Peyer's patch (tissue), 4 donors: ENCODE measurements at places on chromosomes 16 and 17. TPM values are rescaled to one million over a fixed set of nuclear protein-coding genes. Genes with fewer than 3 reads are reported as not detected.

Gene XPO6
- total RNA-seq, result 135 TPM

DNA sequence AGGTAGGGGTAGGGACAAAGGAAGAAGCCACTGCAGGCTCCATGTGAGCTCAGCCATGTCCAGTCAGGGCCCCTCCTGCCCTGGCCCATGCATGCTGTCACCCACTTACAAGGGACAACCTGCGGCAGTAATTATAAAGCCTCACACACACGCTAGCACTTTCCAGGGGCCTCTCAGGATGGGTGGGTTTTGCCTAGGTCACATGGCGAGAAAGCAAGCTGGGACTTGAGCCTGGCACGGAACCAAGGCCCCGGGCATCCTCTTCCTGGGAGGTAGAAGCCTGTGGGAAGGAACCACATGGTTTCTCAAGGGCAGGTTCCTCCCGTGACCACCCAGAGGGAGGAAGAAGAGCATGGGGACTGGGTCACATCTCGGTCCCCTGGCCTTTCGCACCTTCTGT, 7.0 kb downstream of the ZNF319 start:
- H3K27ac ChIP-seq, result no peak overlapping the region
- no peaks in the 10 kb centered on the region for H3K36me3 ChIP-seq

GRCh38 chr17:34299956-34300577, 14.5 kb downstream of the CCL11 start:
- H3K4me3 ChIP-seq, result no peak overlapping the region
- H3K4me1 ChIP-seq, result peaks cover 7% of the 10 kb centered on the region
- H3K36me3 ChIP-seq, result no peaks in the 10 kb centered on the region
- peak overlapping the region; percentile 4 for H3K27ac ChIP-seq
- no peaks in the 10 kb centered on the region for H3K27me3 ChIP-seq
- no peak for DNase-seq

DNA sequence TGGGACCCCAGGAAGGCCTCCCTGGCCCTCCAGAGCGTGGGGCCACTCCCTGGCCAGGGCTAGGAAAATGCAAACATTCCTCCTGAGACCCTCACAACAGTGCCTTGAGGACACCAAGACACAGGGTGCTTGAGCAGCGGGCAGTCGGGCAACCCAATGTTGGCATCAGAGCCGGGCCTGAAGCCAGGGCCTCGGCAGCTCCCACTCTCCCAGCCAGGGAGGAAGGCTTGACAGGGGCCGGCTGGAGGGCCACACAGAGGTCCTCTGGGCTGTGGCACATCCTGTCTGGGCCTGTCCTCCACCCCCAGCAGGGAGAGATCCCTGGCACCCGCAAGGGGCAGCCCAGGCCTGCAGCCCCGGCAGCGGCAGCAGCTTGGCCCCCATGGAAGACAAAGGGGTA, 12.3 kb upstream of the KRT17 start:
- H3K36me3 ChIP-seq, result no peaks in the 10 kb centered on the region
- H3K4me3 ChIP-seq, result no peak overlapping the region
- H3K4me1 ChIP-seq, result no peaks in the 10 kb centered on the region
- DNase-seq, result no peak
- H3K27ac ChIP-seq, result no peak overlapping the region

- DNase-seq, result no peak
- no peaks in the 10 kb centered on the region for H3K4me1 ChIP-seq
- H3K4me3 ChIP-seq, result no peak overlapping the region
- H3K27ac ChIP-seq, result no peak overlapping the region
- no peaks in the 10 kb centered on the region for H3K36me3 ChIP-seq
- H3K27me3 ChIP-seq, result no peaks in the 10 kb centered on the region
Measured at GRCh38 chr17:65698381-65699061, 137.1 kb upstream of the AXIN2 start.

Gene CDR2L
- 7.4 TPM for total RNA-seq

Gene RBFOX1
- total RNA-seq, result 3.4 TPM

DNA sequence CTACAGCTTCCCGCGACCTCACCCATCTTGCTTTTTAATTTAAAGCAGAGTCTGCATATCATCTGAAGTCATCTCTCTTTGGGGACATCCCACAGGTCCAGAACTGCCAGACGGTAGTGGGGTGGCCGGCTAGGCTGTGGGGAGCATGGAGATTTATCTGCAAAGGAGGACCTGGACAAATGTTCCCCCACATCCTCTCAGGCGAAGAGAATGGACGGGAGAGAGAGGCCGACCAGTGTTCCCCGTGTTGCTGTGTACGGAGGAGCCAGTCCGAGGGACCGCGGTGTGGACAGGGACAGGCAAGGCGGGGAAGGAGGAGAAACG, 665 bp upstream of the MT1M start:
- DNase-seq, result no peak
- peaks cover 11% of the 10 kb centered on the region for H3K27me3 ChIP-seq

DNA sequence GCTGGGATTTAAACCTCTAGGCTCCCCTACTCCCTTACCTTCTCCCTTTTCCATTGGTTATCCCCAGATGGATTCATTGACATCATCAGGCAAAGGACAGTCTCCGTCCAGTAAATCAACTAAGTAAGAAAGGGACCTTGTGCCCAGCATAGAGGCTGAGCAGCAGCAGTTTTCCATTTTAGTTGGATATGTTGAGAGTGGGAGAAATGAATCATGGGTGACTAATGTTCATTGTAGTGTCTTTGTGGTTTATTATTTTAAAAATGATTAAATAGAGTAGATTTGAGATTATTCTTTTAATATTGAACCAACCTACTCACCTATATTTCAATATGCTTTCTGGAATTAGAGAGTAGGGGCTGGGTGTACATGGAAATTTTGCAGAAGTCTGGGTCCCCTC, 99.4 kb upstream of the CACNG3 start:
- DNase-seq, result no peak
- H3K36me3 ChIP-seq, result no peaks in the 10 kb centered on the region
- no peaks in the 10 kb centered on the region for H3K4me1 ChIP-seq
- H3K27ac ChIP-seq, result no peak overlapping the region
- H3K27me3 ChIP-seq, result no peaks in the 10 kb centered on the region

Gene OR2C1
- not detected for total RNA-seq

- no peak overlapping the region for H3K27ac ChIP-seq
- H3K27me3 ChIP-seq, result no peaks in the 10 kb centered on the region
- no peak for DNase-seq
- no peaks in the 10 kb centered on the region for H3K36me3 ChIP-seq
- H3K4me3 ChIP-seq, result no peak overlapping the region
Measured at GRCh38 chr16:50496990-50497389, 51.2 kb upstream of the NKD1 start.

Gene ABCC11
- total RNA-seq, result 0.40 TPM

DNA sequence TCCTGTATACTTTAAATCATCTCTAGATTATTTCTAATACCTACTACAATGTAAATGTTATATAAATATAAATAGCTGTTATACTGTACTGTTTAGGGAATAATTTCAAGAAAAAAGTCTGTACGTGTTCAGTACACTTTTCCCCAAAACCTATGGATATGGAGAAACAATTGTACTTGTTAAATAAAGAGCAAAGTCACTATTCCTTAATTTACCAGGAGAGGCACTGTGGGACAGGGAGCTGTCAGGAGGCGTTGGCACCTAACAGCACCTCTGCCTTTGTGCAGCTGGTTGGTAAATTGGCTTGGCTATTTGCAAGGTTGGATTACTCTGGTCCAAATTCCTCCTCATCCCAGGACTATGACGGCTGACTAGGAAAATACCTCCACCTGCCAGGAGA, 28.0 kb downstream of the CRHR1 start:
- H3K4me3 ChIP-seq, result no peak overlapping the region
- no peaks in the 10 kb centered on the region for H3K36me3 ChIP-seq
- DNase-seq, result no peak
- no peaks in the 10 kb centered on the region for H3K4me1 ChIP-seq
- H3K27me3 ChIP-seq, result no peaks in the 10 kb centered on the region

DNA sequence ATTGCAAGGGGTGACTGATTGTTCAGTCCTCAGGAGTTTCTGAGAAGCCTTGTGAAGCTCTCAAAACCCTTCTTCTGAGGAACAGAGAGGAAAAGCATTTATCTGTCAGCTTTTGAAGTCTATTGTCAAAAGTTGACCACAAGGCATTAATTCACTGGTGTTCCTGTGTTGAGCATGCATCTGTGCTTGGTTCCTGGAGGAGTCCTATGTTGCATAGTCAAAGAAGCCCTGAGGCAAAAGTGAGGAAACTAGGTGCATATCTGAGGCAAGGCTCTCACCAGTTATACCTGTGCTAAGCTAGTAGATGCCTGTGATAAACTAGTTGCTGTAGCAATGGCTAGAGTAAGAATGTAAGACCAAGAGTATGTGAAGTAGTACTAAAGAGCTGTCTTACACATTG, 1.8 kb upstream of the HEATR6 start:
- H3K4me1 ChIP-seq, result peaks cover 5% of the 10 kb centered on the region
- H3K36me3 ChIP-seq, result no peaks in the 10 kb centered on the region
- no peak overlapping the region for H3K27ac ChIP-seq
- no peak overlapping the region for H3K4me3 ChIP-seq

DNA sequence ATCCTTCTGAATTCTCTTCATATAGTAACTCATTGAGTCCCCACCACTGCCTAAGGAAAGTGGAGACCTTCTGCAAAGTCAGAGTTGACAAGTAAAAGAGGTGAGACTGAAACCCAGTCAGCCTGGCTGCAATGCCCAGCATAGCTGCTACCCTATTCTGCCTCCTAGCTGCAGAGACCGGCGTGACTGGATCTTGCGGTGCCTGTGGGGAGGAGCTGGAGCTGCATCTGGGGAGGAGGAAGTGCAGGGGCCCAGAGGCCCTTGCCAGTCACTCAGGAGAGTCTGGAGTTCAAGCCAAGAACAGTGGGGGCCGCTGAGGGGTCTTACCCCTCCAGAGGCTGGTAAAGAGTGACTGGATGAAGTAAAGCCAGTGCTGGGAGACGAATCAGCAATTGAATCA, 35.0 kb upstream of the ZNF423 start:
- DNase-seq, result peak; percentile 59
- H3K36me3 ChIP-seq, result no peaks in the 10 kb centered on the region
- no peaks in the 10 kb centered on the region for H3K27me3 ChIP-seq
- H3K4me3 ChIP-seq, result no peak overlapping the region
- H3K4me1 ChIP-seq, result no peaks in the 10 kb centered on the region
- no peak overlapping the region for H3K27ac ChIP-seq

Gene TMEM88
- 29.7 TPM for total RNA-seq

DNA sequence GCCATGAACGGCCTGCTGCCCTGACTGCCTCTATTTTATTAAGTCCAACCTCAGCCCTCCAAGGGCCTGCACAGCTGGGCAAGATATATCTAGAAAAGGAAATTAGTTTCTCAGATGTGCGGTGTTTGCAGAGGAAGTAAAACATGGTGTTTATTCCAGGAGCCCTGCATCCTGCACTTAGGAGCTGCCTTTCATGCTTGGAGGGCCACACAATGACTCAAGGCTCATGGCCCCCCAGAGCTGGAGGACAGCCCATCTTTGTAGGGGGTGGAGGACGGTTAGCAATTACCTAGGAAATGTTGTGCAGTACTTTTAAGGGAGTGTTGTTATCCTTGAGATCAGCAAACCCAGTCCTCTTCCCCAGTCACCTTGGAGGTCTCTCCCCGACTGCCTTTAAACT, 80.5 kb downstream of the COPRS start:
- H3K4me1 ChIP-seq, result no peaks in the 10 kb centered on the region
- H3K4me3 ChIP-seq, result no peak overlapping the region
- no peak overlapping the region for H3K27ac ChIP-seq
- H3K27me3 ChIP-seq, result no peaks in the 10 kb centered on the region
- no peak for DNase-seq

Gene ZNF200
- total RNA-seq, result 8.6 TPM

Gene ZNF830
- 10.7 TPM for total RNA-seq

- no peak overlapping the region for H3K27ac ChIP-seq
- peaks cover 9% of the 10 kb centered on the region for H3K4me1 ChIP-seq
- H3K4me3 ChIP-seq, result no peak overlapping the region
- H3K27me3 ChIP-seq, result no peaks in the 10 kb centered on the region
- DNase-seq, result peak; percentile 70
- H3K36me3 ChIP-seq, result no peaks in the 10 kb centered on the region
Measured at GRCh38 chr16:31484491-31485171, 1.7 kb downstream of the SLC5A2 start.

Gene CCL8
- total RNA-seq, result not detected

DNA sequence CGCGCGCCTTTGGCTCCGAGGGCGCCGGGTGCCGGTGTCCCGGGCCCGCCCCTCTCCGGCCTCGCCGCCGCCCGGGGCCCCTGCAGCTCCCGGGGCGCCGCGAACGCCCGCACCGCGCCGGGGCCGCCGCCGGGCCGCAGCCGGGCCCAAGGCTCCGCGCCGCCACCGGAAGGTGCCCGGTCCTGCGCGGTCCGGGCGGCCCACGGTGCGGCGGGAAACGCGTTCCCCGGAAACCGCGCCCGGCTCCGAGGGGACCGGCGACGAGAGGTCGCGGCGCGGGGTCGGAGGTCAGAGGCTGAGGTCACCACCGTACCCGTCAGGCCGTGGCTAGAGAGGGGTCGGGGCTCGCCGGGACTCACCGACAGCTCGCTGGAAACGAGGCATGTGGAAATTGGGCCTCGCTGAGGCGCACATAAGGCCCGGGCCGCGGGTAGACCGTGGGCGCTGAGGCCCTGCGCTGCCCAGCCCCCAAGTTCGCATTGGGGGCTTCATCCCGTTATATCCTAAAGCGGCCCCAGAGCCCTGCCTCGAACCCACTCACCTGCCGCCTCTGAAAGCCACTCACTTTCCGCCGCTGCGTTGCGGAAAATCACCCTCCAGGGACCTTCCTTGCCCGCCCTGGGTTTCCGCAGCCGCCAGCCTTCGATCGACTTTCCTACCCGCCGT, at the start of gene DUS1L:
TSS of gene DUS1L (minus strand) at position 167 of the 666 bp plus-strand sequence. CDS start 745 bp downstream, outside the sequence.
- DNase-seq, result peak; percentile 76
- H3K27me3 ChIP-seq, result no peaks in the 10 kb centered on the region
- H3K4me1 ChIP-seq, result peaks cover 13% of the 10 kb centered on the region
- H3K4me3 ChIP-seq, result peak within 1 kb of the TSS; percentile 93
- H3K36me3 ChIP-seq, result no peaks in the 10 kb centered on the region

Gene TBC1D28
- total RNA-seq, result not detected

Gene CDH3
- 0.80 TPM for total RNA-seq

DNA sequence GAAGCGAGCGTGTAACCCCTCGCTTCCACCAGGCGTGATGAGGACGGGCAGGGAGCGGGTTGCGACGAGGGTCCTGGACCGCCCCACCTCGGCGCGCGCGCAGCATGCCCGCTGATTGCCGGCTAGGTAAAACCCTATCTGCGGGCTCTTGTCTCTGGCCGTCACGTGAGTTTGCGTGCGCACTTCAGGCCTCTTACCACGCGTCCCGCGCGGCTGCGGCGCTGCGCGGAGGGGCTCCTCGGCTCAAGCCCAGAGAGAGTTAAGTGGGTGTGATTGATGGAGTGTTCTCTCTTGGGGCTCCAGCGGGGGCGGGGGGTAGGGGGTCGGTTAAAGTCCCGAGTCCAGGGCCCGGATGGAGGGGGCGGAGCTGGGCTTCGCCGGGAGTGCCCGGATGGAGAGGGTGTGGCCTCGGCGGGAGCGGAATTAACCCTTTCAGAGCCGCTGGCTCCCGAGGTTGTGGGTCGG, 7.9 kb downstream of the KDM6B start:
- H3K36me3 ChIP-seq, result peaks cover 25% of the 10 kb centered on the region
- H3K27me3 ChIP-seq, result no peaks in the 10 kb centered on the region
- peaks cover 26% of the 10 kb centered on the region for H3K4me1 ChIP-seq
- H3K27ac ChIP-seq, result peak overlapping the region; percentile 97

DNA sequence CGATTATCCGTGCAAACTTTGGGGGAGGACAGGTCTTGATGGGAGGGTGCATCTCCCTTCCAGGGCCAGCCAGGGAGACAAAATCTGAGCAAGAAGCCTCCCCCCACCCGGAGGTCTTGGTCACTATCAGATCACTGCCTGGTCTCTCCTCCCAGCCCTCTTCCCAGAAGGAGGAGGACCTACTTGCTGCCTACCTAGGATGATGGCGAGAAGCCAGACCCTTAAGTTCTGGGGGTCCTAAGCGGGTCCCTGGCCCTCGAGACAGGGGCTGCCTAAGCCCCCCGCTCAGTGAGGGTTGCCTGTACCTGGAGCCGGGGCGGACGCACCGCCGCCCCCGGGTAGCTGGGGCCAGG, 4.6 kb downstream of the TSPOAP1 start:
- H3K36me3 ChIP-seq, result no peaks in the 10 kb centered on the region
- no peaks in the 10 kb centered on the region for H3K27me3 ChIP-seq
- no peak for DNase-seq
- H3K27ac ChIP-seq, result peak overlapping the region; percentile 19
- no peaks in the 10 kb centered on the region for H3K4me1 ChIP-seq
